ENCODE measurements at places on chromosomes 7 and 10.

GRCh38 chr10:131571346-131571745 is 259.8 kb upstream of the TCERG1L start:
- no peak for DNase-seq

GRCh38 chr7:83793558-83793957 is 144.6 kb upstream of the SEMA3E start:
- no peak for DNase-seq

DNA sequence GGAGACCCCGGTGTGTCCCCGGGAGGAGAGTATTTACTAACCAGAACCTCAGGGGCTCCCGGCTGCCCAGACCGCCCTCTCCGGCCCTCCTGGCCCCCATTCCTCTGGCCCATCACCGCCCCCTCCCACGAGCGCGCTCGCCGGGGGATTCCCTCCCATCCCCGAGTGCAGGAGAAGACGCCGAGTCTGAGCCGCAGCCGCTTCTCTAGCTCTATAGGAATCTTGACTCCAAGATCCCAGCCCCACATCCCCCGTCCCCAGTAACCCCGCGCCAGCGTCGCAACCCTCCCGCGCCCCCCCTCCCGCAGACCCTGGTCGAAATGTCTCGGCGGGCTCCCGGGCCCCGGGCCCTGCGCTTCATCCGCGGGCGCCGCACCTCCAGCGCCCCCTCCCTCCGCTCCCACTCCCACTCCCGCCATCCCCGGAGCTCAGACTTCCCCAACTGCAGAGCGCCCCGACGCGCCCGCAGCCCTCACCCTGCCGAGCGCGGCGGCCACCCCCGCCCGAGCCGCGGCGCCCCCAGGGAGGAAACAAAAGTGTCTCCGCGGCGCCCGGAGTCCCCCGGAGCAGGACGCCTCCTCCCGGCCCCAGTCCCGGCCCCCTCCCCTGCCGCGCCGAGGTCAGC is 541 bp downstream of the ELMO1 start:
- no peak for DNase-seq

- no peak for DNase-seq
Measured at GRCh38 chr10:29403208-29403607, 114.3 kb downstream of the LYZL1 start.

DNA sequence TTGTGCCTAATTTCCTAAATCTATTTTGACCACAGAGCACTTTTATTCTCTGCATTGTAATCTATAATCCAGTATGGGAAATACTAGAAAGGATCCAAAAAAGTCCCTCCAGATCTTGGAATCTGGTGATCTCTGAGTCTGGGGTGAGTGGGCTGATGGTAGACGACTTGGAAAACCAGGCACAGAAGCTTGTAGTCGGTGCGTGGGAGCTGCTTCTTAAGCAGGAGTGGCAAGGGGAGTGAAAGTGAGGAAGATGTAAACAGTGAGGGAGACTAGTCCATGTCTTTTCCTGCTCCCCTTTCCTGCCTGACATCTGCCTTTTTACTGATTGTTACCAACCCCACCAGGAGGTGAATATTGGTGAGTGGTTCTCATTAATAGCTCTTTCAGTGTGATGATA is 6.8 kb downstream of the AUTS2 start:
- DNase-seq: no peak

DNA sequence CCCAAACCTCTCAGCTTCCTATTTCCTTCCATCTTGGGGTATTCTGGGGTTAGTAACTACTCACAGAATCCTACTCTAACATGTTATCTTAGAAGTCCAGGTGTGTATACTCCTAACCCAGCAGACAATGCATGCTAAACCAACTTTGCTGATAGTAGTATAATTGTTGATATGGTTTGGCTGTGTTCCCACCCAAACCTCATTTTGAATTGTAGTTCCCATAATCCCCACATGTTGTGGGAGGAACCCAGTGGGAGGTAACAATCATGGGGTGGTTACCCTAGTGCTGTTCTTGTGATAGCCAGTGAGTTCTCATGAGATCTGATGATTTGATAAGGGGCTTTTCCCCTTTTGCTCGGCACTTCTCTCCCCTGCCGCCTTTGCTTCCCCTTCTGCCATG is 135.1 kb downstream of the CHRM2 start:
- no peak for DNase-seq

GRCh38 chr10:119090026-119090795 is 9.6 kb upstream of the EIF3A start:
- no peak for DNase-seq

DNA sequence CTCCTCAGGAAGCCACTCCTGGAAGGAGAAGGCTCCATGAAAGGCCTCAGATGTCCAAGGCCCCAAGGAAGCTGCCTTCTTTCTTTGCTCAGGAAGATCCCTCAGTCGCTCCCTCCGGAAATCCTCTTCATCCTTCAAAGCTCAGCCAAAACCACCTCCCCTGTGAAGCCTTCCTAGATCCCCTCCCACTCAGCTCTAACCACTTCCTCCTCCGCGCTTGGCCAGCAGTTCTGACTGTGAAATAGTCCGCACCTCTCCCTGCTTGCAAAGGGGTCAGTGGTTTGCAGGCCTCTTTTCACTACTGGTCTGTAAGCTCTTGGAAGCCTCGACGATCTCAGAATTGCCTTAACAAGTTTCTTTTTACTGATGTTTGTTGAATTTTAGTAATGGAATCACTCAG is 23.9 kb downstream of the PYROXD2 start:
- DNase-seq: no peak

- no peak for DNase-seq
Measured at GRCh38 chr10:78937393-78937792, 131.4 kb upstream of the ZMIZ1 start.

GRCh38 chr10:87671139-87671815 is 11.6 kb downstream of the PAPSS2 start:
- DNase-seq: no peak

DNA sequence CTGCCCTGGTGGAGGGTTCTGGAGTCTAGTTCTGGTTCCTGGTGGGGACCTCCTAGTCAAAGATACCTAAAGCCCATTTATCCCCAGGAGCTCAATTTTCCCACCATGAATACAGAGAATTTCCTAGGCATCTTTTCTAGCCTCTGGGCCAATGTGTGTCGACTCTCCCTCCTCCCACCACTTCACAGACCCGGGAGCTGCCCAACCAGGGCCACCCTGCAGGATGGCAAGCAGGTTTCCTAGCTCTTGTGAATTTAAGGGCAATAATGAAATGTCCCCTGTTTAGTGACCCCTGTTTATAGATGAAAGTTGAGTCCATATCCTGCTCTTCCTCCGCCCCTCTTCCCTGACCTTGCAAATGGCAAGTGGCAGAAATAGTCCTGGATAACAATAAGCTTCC is 9.4 kb downstream of the DLX5 start:
- DNase-seq: no peak

GRCh38 chr7:23357190-23358093 is 58.3 kb downstream of the MALSU1 start:
- DNase-seq: no peak

- DNase-seq: no peak
Measured at GRCh38 chr7:144011458-144012230, 11.5 kb downstream of the OR6B1 start.

DNA sequence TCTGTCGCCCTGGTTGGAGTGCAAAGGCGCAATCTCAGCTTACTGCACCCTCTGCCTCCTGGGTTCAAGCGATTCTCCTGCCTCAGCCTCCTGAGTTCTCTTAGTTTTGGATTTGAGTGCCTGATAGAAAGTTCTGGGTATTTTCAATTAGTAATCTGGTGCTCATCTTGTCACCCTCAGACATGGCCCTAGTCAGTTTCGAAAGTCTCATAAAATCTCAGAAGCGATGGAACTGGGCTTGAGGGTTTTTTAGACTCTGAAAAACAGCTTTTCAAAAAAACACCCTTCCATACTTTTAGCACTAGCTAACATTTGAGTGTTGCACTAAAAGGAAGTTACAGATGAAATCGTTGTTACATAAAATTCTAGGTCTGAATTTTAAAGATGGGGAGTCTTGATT is 9.4 kb upstream of the PIP4K2A start:
- no peak for DNase-seq

DNA sequence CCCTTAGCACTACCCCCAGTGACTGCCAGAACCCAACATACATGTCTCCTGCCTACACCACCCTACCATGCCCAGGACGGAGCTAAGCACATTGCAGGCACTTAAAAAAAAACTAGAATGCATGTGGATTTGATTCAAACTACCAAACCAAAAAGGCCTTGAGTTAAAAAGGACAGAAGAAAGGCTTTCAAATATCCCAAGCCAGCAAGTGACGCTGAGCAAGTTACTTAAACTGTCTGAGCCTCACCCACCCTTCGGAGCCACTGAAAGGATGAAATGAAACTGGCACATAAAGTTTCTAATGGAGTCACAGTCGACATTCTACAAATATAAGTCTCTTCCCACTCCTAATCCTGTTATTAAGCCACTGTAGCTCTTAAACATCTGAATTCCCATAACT is 1.8 kb downstream of the CPXM2 start:
- no peak for DNase-seq

GRCh38 chr7:149820622-149821190 is 17.5 kb upstream of the ZNF862 start:
- DNase-seq: no peak

- DNase-seq: no peak
Measured at GRCh38 chr7:37247861-37248260, 200.8 kb downstream of the ELMO1 start.

- DNase-seq: peak; percentile 4
Measured at GRCh38 chr7:15104411-15105092, 202.0 kb upstream of the DGKB start.

DNA sequence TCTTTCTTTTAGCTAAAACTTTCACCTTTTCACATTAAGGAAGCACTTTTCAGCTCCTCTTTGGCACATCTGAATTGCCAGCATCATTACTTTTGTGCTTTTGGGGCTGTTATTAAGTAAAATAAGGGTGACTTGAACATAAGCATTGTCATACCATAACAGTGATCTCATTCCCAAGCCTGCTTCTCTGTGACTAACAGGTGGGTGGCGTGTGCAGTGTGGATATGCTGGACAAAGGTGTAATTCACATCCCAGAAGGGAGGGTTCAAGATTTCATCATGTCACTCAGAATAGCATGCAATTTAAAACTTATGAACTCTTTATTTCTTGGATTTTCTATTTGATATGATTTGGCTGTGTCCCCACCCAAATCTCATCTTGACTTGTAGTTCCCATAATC is 517.4 kb upstream of the MKI67 start:
- DNase-seq: no peak

DNA sequence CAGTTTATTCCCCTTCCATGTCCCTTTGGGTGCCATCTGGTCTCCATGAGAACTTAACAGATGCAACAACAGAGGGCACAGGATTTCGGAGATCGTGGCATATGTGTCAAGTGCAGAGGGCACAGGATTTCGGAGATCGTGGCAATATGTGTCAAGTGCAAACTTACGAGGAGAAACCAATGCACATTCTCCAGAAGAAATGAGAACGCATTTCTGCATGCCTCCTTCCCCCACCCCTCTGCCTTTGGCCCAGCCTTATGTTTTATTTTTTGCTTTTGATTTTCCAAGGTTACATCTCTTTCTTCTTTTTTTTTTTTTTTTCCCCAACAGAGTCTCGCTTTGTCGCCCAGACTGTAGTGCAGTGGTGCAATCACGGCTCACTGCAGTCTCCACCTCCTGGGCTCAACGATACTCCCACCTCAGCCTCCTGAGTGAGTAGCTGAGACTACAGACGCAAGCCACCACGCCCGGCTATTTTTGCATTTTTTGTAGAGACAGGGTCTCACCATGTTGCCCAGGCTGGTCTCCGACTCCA is 586 bp upstream of the ANKRD26 start:
- no peak for DNase-seq

DNA sequence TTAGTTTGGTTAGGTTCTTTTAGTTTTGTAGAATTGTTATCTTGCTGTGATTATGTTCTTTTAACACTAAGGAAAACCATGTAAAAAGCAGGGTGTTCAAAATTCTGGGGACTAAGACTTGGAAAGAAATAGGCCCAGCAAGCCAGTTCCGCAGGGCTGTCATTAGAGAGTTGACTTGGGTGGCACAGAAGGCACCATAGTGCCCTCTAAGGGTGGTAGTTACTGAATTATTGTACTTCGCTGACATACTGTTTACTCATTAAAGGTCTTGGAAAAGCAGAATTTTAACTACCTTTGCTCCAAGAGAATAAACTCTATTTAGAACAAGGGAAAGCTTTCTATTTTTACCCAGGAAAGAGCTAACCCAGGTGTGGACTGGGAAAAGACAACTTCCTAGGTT is 86.5 kb downstream of the OTUD1 start:
- no peak for DNase-seq

DNA sequence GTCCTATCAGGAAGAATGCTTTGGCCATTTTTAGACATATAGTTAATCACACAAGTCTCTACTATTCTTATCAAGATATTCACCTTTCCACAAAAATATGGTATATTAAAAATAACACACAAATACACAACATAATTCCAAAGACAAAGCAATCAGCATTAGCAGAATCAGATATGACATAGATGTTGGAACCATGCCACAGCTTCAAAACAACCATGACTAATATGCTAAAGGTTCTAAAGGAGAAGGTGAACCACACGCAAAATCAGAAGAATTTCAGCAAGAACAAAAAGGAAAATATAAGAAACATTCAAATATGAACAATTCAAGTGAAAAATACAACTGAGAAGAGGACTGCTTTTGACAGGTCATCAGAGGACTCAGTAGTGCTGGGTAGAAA is 670.2 kb upstream of the SORCS1 start:
- no peak for DNase-seq

DNA sequence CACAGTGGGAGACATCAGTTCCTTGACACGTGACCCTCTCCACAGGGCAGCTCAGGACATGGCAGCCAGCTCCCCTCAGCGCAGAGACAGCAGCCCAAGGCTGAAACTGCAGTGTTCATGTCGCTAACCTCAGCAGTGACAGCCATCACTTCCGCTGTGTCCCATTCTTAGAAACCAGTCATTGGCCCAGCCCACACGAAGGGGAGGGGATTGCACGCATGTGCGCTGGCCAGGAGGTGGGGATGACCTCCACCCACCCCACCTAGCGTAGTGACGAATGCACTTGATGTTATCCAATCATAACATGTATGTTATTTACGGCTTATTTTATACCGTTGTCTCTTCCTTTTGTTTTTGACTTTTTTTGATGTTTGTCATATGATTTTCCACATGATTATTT is 36.9 kb upstream of the EGFR start:
- no peak for DNase-seq

DNA sequence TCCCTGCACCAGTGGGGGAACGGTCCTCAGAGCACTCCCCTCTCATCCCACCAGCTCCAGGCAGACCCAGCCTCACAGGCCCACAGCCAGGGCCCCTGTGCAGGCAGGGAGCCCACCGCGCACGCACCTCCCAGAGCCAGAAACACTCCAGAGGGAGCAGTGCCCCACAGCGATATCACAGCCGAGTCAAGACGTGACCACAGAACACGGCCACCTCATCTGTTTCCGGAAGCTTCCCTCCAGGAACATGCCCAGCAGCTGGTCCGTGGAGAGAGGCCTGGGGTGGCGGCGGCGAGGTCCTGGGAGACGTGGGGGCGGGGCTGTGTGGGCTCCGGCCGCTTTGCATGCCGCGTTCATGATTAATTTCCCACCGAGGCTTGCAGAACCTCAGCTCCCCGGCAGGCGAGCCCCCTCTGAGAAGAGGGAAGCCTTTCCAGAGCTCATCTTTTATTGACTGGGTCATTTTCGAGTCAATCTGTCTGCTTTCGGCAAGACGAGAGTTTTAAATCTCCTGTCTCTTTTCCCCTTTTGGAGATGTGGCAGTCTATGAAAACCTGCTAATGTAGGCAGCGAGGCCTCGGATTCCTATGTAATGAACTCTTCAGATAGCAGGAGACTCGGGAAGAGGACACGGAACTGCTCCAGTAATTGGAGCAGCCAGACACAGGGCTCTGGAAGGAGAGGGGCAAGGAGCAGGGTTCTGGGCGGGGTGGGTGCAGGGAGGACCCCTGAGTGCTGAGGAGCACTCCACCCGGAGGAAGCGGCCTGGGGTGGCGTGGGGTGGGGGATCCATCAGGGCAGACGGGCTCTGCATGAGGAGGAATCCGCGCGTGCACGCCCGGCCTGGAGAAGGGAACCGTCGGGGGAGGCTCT is 242.8 kb downstream of the ELFN1 start:
- no peak for DNase-seq
